ENCODE measurements at places on chromosomes 2 and 18.

- DNase-seq = no peak
Measured at GRCh38 chr2:71826826-71827523, 320.7 kb downstream of the CYP26B1 start.

DNA sequence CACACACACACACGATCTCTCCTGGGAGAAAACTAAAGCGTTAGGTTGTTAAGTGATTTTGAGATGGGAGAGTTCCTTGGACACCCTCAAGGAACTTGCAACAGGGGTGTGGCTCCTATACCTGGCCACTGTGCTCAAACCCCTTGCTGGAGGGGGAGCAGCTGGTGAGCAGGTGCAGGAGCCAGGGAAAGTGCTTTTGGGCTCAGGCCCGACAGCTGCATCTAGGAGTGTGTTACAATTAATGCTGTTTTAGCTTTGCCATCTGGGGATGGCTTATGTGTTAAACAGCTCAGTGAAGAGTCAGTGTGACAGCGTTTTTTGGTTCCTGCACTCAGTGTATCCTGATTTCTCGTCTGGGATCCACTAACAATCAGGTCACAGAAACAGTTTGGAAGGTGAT is 510.8 kb downstream of the TRIB2 start:
- DNase-seq = no peak

GRCh38 chr2:20506201-20506685 is 59.4 kb downstream of the RHOB start:
- DNase-seq = no peak

- DNase-seq = no peak
Measured at GRCh38 chr2:174224125-174224524, 24.2 kb downstream of the OLA1 start.

GRCh38 chr18:45678441-45678840 is 45.5 kb upstream of the SLC14A1 start:
- no peak for DNase-seq

GRCh38 chr2:241808051-241808720 is 807 bp upstream of the NEU4 start:
- DNase-seq = no peak

- no peak for DNase-seq
Measured at GRCh38 chr2:239528146-239528545, 127.3 kb upstream of the HDAC4 start.

- no peak for DNase-seq
Measured at GRCh38 chr2:99821984-99822383, 320.4 kb downstream of the AFF3 start.

DNA sequence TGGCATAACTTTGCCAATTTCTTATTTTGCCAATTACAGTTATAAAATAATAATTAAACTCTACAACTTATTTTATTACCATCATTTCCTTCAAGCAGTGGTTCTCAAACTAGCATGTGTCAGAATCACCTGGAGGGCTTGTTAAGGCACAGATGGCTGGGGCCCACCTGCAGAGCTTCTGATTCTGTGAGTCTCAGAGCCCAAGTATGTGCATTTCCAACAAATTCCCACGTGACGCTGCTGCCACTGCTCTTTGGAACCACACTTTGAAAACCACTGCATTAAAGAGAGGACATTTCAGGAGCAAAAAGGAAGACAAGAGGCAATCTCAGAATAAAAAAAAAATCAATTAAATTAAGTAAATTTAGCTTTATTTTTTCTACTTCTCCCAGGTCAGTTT is 94.0 kb upstream of the HNRNPA3 start:
- no peak for DNase-seq

GRCh38 chr2:129764376-129765325 is 214.8 kb upstream of the RAB6C start:
- DNase-seq = no peak

- DNase-seq = no peak
Measured at GRCh38 chr2:154422251-154422650, 276.2 kb upstream of the KCNJ3 start.

GRCh38 chr2:102880731-102881130 is 118.9 kb downstream of the TMEM182 start:
- DNase-seq = no peak

- DNase-seq = no peak
Measured at GRCh38 chr2:234374150-234374508, 122.8 kb downstream of the ARL4C start.

GRCh38 chr2:238169048-238169707 is 10.4 kb downstream of the ERFE start:
- DNase-seq = no peak

DNA sequence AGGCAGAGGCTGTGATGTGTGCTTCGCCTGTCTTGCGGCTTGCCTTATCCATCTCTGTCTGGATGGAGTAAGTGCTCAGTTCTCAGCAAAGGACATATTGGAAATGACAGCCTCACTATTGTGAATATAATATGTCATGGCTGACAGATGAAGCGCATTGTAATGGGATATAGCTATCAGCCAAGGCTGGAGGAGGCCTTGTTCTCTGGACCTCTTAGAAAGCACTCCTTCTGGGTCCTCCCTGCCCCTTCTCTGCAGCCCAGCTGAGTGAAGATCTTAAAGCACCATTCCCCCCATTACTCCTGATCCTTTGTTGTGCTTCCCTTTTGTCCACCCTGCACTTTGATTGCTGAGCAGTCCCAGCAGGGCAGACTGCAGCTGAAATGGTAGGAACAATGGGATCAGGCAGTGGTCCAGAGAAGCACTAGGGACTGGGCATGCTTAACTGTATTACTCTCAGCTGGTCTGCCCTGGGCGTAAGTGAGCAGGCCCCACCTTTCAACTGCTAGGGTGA is 265.3 kb downstream of the SETBP1 start:
- no peak for DNase-seq

DNA sequence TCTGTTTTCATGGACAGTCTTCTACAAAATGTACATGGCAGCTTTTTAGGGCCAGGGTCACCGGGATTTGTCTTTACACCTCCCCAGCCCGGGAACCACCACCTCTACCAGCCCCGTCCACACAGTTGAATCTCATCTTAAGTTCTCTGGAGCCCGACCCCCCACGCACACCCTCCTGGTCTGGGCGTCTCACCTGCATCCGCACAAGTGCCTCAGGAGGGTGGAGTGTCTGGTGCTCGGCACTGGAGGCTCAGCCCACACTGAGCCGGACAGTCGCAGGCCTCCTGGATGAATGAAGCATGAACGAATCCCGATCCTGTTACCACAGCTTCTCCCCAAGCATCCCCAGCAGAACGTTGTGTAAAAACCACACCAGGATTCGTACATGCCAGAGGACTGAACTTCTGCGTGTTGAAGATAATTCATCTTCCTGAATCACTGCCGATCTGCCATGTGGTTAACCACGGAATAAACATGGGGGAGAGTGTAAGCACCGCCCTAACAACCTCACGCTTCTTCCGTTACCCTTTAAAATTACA is 162.0 kb downstream of the RTP5 start:
- peak; percentile 56 for DNase-seq

- DNase-seq = no peak
Measured at GRCh38 chr18:5746844-5747243, 148.5 kb downstream of the TMEM200C start.

DNA sequence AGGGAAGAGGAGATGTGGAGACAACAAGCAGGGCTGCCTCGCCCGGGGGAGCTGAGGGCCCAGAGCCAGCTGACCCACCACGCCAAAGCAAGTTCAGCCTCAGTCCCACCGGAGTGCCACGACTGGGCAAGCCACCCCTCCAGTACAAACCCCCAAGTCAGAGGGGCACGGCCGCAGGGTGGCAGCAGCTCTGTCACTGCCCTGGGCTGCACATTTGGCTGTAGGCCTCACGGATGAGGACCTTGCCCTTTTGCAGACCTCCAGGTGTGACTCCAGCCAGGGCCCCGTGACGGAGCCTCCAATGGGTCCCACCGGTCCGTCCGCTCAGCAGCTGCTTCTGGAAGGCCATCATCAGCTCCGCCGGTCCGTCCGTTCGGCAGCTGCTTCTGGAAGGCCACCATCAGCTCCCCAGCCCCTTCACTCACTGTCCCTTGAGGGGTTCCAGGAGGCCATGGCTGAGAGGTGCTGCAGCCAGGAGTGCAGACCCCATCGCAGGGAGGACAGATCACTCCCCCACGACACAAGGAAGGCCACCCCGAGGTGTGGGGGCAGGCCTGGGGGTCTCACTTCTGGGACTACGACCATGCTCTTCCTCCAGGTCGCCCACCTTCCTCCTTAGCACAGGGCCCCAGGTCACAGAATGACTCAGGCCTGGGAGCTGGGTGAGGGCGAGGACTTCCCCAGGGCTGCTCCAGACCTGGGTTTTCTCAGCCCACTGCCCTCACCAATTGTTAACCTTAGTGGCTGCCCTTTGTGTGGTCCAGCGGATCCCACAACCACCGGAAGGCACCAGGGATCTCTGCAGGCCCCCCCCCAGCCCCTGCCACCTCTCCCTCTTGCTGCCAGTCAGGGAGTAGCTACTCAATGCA is 24.6 kb upstream of the STK25 start:
- no peak for DNase-seq

- peak; percentile 83 for DNase-seq
Measured at GRCh38 chr18:51110073-51110797, 80.2 kb downstream of the SMAD4 start.

GRCh38 chr18:79186649-79187048 is 117.5 kb downstream of the ATP9B start:
- no peak for DNase-seq

DNA sequence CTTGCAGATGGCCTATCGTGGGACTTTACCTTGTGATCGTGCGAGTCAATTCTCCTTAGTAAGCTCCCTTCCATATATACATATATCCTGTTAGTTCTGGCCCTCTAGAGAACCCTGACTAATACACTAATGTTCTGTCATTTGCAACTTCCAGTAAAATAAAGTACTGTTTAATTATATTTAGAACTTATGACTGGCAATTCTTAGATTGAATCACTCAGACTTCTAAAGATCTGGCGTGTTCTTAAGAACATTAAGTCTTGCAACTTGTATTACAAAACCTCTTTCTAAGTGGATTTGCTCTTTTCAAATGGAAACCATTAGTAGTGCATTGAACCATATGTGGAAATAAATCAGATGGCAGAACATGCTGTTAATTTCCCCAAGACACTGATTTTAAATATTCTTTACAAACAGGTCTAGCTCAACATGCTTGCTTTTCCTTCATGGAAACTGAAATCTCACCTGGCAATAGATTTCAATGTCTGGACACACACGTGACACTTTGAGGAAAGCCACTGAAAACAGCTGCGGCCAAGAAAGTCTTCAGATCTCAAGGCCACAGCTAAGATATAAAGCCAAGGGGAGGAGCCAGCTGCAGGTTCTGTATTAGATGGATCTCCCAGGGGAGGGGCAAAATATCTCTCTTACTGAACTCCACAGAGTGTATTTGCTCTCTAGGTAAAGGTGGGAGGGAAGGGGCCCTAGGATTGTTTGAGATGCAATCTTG is 50.6 kb downstream of the PMAIP1 start:
- no peak for DNase-seq

GRCh38 chr2:156466739-156467405 is 30.7 kb downstream of the GPD2 start:
- DNase-seq = no peak

- DNase-seq = no peak
Measured at GRCh38 chr2:9032536-9033255, 29.2 kb upstream of the MBOAT2 start.

DNA sequence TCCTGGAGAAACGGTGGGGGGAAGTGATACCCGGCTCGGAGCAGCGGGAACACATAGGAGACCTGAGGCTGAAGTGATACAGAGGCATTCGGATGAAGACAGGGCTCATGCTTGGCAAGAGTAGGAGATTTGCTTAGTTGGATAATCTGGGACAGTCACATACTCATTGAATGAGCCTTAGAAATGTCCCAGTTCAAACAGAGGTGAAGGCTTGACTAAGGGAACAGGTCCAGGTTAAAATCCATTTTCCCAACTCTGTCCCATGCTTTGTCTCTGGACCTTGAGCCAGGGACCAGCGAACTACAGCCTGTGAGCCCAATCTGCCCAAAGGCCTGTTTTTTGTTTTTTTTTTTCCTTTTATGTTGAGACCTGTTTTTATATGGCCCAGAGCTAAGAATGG is 1.3 kb downstream of the UGT1A6 start:
- no peak for DNase-seq

GRCh38 chr2:51145761-51146160 is 113.8 kb upstream of the NRXN1 start:
- no peak for DNase-seq

DNA sequence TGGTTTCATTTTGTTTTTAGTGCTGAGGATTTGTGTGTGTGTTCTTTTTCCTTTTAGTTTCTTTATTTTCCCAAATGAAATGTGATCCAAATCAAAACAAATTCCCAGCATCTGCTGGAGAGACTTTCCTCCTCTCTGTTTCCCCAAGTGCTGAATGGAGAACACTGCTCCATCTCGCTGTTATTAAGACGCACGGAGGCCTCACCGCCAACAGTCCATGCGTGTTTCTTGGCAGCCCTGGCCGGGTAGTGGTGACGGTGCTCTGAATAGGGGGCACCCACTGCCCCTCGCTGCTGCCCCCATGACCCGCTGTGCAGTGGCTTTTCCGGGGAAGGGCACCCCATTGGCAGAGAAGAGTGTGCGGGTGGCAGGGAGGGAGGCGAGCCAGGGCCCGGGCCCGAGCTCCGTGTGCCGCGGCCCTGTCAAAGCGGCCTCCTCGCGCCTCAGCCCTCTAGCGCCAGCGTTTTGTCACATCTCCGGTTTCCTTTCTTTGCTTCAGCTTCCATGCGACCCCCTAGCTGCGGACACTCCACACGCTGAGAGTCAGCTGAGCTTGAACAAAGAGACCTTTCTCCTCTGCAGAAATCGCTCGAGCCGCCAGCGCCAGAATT is 473.7 kb upstream of the SALL3 start:
- DNase-seq = no peak

- DNase-seq = no peak
Measured at GRCh38 chr18:49697757-49698524, 115.4 kb downstream of the ACAA2 start.

GRCh38 chr18:13501543-13501887 is 224.8 kb downstream of the FAM210A start:
- no peak for DNase-seq

DNA sequence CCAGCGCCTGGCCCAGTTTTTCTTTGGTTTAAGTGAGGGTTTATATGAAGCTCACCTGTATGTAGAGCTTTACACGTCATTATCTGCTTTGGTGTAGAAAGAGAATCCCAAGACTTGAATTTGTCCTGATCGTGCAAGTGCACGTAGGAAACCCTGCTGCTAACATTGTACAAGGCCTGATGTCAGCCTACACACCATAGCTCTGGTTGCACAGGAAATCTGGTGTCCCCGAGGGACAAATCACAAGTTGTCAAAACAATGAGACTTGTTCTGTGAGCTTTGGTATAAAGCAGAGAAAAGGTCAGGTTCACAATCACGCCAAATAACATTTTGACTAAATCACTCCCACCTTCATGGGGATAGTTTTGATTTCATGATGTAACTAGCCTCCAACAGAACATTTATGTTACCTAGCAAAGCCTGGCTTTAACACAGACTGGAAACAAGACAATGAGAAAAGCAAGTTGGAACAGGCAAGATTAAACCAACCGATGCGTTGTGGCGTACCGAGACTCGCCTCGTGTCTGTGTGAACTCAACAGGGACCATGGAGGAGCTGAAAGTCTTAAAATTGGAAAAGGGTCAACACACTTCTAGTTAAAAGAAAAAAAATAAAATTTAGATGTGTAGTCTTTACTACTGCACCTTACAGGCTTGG is 41.4 kb downstream of the ZAP70 start:
- no peak for DNase-seq

All from type B pancreatic cell (in vitro differentiated cells).